Activated CD4-positive, alpha-beta T cell treated with anti-CD3 and anti-CD28 coated beads for 1 hour (primary cell): ENCODE measurements at places on chromosomes 6 and 20.

DNA sequence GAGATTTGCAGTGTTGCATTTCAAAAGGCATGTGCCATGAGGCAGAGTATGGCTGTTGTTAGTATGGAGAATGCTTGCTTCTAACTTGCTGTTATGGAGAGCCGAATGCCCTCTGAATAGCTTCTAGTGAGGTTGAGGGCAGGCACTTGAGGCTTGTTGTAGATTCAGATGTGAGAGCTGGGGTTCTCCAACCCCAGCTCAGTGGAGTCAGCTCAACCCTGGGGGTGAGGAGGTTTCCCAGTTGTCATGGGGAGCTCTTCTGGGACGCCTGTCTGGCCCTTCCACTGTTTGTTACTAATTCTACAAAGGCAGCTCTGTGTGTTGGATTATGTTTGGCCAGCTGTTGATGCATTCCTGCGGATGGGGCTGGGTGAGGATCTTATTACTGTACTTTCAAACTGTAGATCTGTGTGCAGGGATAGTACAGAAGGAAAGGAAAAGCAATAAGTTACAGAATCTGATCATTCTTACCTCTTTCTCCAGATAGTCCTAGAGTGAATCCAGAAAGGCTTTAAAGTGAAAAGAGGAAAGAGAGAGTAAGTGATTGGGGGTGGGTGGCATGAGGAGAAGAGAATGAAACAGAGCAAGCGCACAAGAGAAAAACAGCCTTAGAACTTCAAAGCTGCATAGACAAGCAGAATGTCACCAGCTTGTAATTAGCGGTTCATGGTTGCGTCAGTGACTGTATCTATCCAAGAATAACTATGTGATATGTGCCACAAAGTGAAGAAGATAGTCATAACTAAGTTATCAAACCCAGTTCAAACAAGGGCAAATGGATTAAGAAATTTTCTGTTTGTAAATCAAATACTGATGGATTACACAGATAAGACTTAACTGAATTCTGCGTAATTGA lies 148.7 kb downstream of the PRL start:
- DNase-seq, result no peak

DNA sequence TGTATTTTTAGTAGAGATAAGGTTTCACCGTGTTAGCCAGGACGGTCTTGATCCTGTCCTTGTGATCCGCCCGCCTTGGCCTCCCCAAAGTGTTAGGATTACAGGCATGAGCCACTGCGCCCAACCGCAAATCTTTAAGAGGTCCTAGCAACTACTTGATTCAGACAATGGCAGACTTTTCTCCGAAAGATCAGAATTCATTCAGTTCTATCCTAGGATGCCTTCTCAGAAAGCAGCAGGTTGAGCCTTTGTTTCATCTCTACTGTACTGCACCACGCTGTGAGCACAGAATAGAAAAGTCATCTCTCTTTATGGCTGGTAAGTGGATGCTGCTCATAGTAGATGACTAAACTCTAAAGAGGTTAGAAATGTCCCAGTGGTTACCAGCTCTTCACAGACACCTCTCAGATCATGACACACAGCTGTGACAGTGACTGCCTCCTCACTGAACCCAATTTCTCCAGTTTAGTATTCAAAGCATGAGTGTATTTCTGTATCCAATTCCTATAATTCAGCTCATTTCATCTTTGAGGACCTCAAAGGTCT lies 6.0 kb upstream of the HSF2 start:
- no peak for DNase-seq

DNA sequence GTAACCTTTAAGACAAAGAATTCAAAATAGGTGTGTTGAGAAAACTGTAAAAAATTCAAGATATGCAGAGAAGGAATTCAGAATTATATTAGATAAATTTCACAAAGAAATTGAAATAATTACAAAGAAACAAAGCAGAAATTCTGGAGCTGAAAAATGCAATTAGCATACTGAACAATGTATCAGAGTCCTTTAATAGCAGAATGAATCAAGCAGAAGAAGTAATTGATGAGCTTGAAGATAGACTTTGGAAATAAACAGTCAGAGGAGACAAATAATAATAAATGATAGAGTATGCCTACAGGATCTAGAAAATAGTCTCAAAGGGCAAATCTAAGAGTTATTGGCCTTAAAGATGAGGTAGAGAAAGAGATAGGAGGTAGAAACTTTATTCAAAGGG lies 131.7 kb downstream of the COL21A1 start:
- no peak for DNase-seq

DNA sequence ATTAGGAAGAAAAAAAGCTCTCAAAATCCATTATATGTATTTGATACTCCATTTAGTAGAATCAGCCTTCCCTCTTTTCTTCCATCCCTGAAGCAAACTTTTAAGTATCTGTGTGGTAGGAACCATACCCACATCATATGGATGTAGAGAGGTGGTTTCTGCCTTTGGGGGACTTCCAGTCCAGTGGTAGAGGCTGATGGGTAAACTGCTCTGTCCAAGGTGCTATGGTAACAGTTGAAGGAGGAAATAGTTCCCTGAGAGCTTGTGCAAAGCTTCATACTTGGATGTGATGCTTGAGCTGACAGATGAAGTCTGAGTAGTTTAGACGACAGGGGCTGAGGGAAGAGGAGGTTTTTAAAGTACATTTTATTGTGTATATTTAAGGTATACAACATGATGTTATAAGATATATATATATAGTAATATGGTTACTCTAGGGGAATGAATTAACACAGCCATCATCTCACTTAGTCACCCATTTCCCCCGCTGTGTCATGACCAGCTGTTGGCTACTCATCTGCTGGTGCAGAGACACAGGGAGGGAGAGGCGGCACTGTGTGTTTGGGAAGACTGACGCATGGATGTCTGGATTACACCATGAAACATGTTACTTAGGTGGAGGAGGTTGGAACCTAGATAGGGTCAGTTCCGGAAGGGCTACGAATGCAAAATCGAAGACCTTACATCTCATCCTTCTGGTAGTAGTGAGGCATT lies 185.2 kb downstream of the FARS2 start:
- no peak for DNase-seq

DNA sequence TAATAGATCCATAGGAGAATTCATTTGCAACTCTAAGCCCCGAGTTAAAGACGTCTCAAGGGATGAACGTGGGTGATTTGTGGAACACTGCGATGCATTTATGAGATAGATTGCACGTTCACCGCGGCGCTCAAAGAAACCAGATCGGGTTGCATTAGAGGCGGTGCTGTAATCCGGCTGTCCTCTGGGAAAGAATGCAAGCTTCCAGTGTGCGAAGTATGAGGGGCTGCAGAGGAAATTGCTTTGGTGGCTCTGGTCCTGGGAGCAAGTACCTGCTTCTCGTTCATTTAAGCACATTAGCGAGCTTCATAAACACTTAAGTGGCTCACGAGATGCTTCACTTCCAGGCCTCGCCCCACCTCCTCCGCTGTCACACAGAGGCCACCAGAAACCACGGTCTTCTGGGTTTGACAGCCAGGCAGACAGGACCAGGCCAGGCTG lies 182.3 kb downstream of the CDH4 start:
- DNase-seq, result no peak

DNA sequence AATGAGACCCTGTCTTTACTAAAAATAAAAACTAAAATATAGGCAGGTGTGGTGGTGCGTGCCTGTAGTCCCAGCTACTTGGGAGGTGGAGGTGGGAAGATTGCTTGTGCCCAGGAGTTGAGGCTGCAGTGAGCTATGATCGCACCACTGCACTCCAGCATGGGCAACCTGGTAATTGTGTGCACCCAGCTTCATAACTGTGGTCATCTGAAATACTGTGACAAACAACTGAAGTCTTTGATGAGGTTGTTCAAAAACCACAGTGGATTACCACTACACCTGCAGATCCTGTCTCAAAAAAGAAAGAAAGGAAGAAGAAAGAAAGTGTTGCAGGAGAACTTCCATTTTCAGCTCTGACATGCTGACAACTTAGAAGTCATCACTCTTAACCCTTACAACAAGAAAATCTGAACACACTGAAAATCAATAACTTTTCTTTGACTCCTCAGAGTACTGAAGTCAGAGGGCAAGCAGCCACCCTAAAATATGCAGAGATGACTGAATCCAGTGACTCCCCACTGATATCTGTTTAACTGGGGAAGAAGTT lies 13.8 kb upstream of the ZBP1 start:
- DNase-seq, result no peak

GRCh38 chr6:75204959-75205775 lies 686 bp downstream of the COL12A1 start:
- no peak for DNase-seq

- DNase-seq, result no peak
Observed at GRCh38 chr6:39923861-39924260, 10.4 kb downstream of the MOCS1 start.

DNA sequence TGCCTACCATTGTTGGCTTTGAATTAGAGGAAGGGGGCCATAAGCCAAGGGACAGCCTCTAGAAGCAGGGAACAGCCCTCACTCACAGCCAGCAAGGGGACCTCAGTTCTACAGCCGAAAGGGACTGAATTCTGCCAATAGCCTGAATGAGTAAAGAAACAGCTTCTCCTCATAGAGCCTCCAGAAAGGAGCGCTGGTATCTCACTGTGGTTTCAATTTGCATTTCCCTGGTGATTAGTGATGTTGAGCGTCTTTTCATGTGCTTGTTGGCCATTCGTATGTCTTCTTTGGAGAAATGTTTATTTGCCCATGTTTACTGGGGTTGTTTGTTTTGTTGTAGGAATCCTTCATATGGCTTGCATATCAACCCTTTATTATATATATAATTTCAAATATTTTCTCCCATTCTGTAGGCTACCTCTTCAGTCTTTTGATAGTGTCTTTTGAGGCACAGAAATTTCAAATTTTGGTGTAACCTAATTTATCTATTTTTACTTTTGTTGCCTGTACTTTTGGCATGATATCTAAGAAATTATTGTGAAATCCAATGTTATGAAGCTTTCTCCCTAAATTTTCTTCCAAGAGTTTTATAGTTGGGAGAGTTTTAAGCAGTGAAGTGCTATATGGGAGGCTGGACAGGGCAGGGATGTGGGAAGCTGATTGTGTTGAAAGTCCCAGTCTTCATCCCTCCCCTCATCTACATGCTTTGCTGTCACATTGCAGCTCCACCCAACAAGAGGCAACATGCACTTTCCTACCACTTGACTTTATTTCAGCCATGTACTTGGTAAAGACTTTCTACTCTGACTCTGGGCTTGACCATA lies 82.3 kb upstream of the SHLD1 start:
- no peak for DNase-seq

DNA sequence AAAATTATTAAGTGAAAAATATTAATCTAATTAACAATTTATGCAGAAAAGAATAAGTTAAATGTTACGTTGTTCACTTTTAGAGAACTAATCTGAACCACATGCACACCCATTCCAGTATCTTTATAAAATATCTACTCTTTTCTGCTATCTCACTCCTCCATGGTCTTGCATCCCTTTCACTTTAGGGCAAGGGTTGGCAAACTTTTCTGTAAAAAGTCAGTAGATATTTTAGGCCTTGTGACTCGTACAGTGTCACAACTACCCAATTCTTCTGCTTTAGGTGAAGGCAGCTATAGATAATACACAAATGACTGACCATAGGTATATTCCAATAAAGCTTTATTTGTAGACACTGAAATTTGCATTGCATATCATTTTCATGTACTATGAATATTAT lies 39.7 kb upstream of the SUPT3H start:
- DNase-seq, result no peak

DNA sequence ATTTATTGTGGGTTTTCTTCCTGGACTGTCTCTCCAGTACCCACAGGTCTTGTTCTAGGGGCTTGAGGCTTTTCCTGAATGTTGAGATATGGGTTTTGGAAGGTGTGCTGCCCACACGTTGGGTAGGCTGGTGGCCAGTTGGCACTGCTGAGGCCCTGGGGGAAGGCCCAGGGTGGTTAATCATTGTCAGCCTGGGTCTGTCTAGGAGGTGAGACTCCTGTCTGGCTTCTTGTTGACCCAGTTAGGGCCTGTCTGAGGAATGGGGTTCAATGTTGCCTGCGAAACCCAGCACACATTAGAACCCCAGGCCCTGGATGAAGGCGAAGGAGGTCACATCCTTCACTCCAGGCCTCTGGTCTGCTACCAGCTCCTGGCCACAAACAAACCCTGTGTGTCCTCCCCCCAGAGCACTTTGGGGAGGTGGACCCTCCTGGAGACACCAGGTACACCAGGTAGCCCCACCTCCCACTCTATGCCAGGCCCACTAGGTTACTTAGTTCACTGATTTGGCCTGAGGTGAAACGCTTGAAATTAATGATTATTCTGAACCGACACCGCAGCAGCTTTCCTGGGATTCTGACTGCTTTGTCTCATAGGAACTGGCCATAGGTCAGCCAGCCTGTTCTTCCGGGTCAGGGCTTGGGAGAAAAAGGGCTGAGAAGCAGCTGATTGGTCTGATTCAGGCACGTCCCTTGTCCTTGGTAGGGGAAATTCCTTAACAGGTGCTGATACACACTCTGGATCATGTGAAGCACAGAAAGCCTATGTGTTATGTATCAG lies 15.2 kb downstream of the DNMT3B start:
- no peak for DNase-seq
